ENCODE measurements at places on chromosomes 7 and 10. TPM values are rescaled to one million over a fixed set of nuclear protein-coding genes. Genes with fewer than 3 reads are reported as not detected.

GRCh38 chr7:29809533-29810155 is 3.3 kb downstream of the WIPF3 start:
- no peaks in the 10 kb centered on the region for H3K36me3 ChIP-seq
- H3K27ac ChIP-seq = no peak overlapping the region
- H3K27me3 ChIP-seq = peaks cover 18% of the 10 kb centered on the region
- peaks cover 3% of the 10 kb centered on the region for H3K4me1 ChIP-seq

- DNase-seq = no peak
- H3K36me3 ChIP-seq = no peaks in the 10 kb centered on the region
- H3K4me3 ChIP-seq = no peak overlapping the region
- peaks cover 98% of the 10 kb centered on the region for H3K27me3 ChIP-seq
- H3K4me1 ChIP-seq = peaks cover 6% of the 10 kb centered on the region
These were observed 7.1 kb upstream of the EMX2 start for GRCh38 chr10:117535298-117536071.

DNA sequence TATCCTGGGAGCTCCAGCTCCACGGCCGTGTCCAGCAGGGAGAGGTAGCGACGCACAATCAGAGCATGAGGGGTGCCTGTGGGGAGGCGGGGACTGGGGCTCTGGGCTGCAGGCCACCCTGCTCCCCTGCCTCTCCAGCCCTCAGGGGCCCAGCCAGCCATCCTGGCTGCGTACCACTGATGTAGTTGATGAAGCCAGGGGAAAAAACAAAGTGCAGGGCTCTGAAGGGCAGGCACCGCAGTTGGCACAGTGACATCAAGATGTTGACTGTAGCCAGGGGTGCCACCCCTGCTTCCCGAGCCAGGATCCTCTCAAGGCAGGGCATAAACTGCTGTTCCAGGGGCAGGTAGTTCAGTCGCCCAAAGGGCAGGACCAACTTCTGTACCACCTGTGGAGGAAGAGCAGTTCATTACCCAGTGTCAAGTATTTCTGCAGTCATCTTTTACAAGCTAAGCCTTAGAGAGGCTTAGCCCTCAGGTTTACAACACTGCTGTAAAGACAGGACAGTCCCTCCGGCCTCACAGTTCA is 2.8 kb downstream of the FASTK start:
- no peak for DNase-seq
- no peak overlapping the region for H3K27ac ChIP-seq
- peaks cover 13% of the 10 kb centered on the region for H3K36me3 ChIP-seq
- no peak overlapping the region for H3K4me3 ChIP-seq
- no peaks in the 10 kb centered on the region for H3K27me3 ChIP-seq

- no peaks in the 10 kb centered on the region for H3K27me3 ChIP-seq
- no peaks in the 10 kb centered on the region for H3K36me3 ChIP-seq
- H3K4me1 ChIP-seq = no peaks in the 10 kb centered on the region
- no peak for DNase-seq
- no peak overlapping the region for H3K4me3 ChIP-seq
These were observed 38.9 kb downstream of the MKI67 start for GRCh38 chr10:128087146-128087883.

GRCh38 chr10:116798859-116799258 is 50.4 kb upstream of the ENO4 start:
- H3K36me3 ChIP-seq = no peaks in the 10 kb centered on the region
- H3K27me3 ChIP-seq = no peaks in the 10 kb centered on the region
- no peak overlapping the region for H3K27ac ChIP-seq
- H3K4me3 ChIP-seq = no peak overlapping the region

GRCh38 chr7:132999845-133000244 is 82.0 kb downstream of the CHCHD3 start:
- H3K27ac ChIP-seq = no peak overlapping the region
- no peaks in the 10 kb centered on the region for H3K4me1 ChIP-seq
- no peaks in the 10 kb centered on the region for H3K27me3 ChIP-seq
- no peak overlapping the region for H3K4me3 ChIP-seq

DNA sequence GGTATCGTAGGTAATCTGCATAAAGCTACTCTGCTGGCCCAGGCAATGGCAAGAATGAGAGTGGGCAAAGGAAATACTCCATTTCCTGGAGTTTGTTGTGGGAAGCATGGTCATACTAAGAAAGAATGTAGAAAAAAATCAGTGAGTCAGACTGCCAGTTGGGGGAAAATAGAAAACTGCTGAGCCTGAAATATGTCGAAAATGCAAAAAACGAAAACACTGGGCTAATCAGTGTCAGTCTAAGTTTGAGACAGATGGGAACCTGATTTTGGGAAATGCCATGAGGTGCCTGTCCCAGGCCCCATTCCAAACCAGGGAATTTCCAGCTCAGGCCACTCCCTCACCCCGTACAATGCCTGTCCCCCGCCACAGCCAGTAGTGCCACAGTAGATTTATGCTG is 150.0 kb downstream of the ZNF33B start:
- no peak overlapping the region for H3K4me3 ChIP-seq
- H3K27me3 ChIP-seq = no peaks in the 10 kb centered on the region
- no peak for DNase-seq
- H3K4me1 ChIP-seq = no peaks in the 10 kb centered on the region

- peak; percentile 50 for DNase-seq
- no peak overlapping the region for H3K27ac ChIP-seq
- H3K4me1 ChIP-seq = no peaks in the 10 kb centered on the region
- no peaks in the 10 kb centered on the region for H3K36me3 ChIP-seq
These were observed 6.8 kb upstream of the ASB15 start for GRCh38 chr7:123594813-123595241.

- DNase-seq = no peak
- H3K4me1 ChIP-seq = no peaks in the 10 kb centered on the region
- H3K4me3 ChIP-seq = no peak overlapping the region
- no peak overlapping the region for H3K27ac ChIP-seq
These were observed 33.8 kb upstream of the SFMBT2 start for GRCh38 chr10:7444551-7445121.

DNA sequence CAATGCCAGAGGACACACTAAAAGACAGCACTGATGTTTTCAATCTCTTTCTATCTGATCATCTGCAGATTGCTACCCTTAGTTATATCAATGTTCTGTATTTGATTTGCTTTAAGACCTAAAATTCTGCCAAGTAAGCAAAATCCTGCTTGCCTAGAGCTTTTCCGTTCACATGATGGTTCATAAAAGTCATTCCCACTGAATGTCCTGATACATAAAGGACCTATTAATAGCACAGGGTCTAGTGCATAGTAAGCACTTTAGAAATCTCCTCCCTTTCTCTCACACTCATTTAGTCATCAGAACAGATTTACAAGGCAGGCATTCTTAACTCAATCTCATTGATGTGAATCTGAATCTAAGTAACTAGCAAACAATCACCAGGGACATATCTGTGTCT is 68.8 kb downstream of the PCGF5 start:
- H3K27me3 ChIP-seq = no peaks in the 10 kb centered on the region
- no peak overlapping the region for H3K27ac ChIP-seq
- no peaks in the 10 kb centered on the region for H3K4me1 ChIP-seq
- H3K36me3 ChIP-seq = no peaks in the 10 kb centered on the region
- no peak overlapping the region for H3K4me3 ChIP-seq

DNA sequence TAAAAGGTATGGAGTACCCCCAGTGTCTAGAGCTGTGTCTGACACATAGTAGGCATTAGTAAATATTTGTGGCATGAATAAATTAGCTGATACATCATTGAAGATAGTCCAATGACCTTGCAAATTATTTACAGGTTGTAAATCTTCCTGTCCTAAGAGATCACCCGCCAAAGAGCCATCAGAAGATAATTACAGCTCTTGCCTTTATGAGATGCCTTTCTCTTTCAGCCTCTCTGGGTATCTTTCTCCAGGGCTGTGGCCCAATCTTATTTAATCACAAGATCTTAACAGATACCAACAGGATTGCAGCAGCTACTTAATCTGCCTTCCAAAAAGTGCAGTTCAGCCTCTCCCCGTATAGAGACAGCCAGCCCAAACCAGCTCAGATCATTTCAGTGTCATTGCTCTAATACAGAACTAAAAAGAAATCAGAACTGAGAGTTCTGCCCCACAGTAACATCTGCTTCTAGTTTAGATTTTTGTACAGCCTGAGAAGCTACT is 41.5 kb downstream of the MYOF start:
- H3K27me3 ChIP-seq = no peaks in the 10 kb centered on the region
- H3K36me3 ChIP-seq = no peaks in the 10 kb centered on the region
- H3K4me3 ChIP-seq = no peak overlapping the region
- peaks cover 7% of the 10 kb centered on the region for H3K4me1 ChIP-seq
- DNase-seq = no peak

GRCh38 chr7:27183682-27184336 is 1.2 kb downstream of the HOXA11 start:
- H3K4me1 ChIP-seq = peaks cover 20% of the 10 kb centered on the region
- peak overlapping the region; percentile 50 for H3K4me3 ChIP-seq
- H3K36me3 ChIP-seq = no peaks in the 10 kb centered on the region
- no peak for DNase-seq
- peak overlapping the region; percentile 94 for H3K27ac ChIP-seq
- peaks cover 5% of the 10 kb centered on the region for H3K27me3 ChIP-seq

DNA sequence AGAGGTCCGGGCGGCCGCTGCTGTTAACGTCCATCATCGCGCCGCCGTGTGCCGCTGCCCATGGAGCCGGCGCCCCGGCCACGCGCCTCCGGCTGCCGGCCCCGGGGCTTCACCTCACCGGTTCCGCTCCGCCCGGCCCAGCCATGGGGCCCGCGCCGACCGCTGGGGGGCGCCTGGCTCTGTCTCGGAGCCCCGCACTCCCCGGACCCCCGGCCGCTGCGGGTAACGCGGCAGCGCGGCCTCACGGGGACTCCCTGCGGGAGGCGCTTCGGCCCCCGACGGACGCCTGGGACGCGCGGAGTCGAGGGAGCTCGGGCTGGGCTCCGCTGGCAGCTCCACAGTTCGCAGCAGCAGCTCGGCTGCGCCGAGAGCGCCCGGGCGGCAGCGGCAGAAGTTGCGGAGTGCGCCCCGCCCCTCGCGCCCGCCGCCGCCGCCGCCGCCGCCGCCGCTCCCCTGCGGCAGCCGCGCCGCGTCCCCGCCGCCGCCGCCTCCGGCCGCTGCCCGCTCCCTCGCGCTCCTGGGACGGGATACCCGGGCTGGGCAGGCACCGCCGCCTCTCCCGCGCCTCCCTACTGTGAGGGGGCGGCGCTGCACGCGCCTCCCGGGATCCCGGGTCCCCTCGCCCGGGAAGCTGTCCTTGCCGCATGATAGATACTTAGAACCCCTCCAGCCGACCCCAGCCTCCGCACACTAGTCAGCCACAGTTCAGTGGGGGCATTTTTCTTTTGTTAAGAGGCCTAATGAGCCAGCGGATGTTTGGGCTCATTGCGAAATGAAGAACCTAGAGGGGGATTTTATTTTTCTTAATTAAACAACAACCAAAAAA is at the start of gene HTR7:
TSS of gene HTR7 (minus strand) at position 405 of the 826 bp plus-strand sequence. CDS start at position 37, 368 bp downstream.
- peak within 1 kb of the TSS; percentile 67 for H3K4me3 ChIP-seq
- H3K27ac ChIP-seq = peak within 1 kb of the TSS; percentile 29
- peaks cover 36% of the 10 kb centered on the region for H3K27me3 ChIP-seq
- peak; percentile 52 for DNase-seq

- no peak for DNase-seq
- no peaks in the 10 kb centered on the region for H3K36me3 ChIP-seq
- H3K4me3 ChIP-seq = no peak overlapping the region
- H3K4me1 ChIP-seq = no peaks in the 10 kb centered on the region
These were observed 136.9 kb upstream of the PRSS1 start for GRCh38 chr7:142612237-142612881.

DNA sequence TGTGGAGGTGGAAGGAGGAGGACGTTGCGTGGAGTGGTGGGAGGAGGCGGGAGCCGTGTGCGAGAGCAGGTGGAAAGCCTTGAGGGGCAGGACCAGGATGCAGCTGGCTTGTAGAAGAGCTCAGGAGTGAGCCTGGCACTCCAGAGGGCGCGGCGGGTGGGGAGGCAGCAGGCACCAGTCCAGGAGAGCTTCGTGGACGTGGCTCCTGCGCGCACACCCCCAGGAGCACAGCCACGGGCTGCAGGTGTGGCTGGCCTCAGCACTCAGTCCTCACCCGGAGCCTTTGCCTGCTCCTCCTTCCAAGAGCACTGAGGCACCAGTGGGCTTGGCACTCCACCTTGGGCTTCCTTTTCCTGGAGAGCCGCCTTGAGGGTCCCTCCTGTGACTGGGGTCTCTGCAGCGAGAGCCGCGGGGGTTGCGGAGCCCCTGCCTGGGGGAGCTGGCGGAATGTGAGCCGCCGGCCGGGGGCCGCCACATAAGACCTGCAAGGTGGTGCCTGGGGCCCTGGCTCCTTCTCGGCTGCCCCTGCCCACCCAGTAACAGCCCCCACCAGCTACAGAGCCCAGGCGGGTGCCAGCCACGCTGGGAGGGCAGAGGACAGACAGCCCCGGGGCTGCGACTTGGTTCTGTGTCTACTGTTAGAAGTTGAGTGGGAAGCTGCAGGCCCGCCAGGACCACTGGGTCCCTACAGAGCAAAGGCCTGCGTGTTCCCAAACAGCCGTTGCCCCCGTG is 11.1 kb downstream of the MAFK start:
- H3K4me3 ChIP-seq = no peak overlapping the region
- peaks cover 18% of the 10 kb centered on the region for H3K36me3 ChIP-seq
- peaks cover 8% of the 10 kb centered on the region for H3K4me1 ChIP-seq
- no peaks in the 10 kb centered on the region for H3K27me3 ChIP-seq
- DNase-seq = no peak

- no peaks in the 10 kb centered on the region for H3K36me3 ChIP-seq
- H3K27me3 ChIP-seq = no peaks in the 10 kb centered on the region
- DNase-seq = no peak
- H3K4me1 ChIP-seq = no peaks in the 10 kb centered on the region
- H3K27ac ChIP-seq = no peak overlapping the region
- no peak overlapping the region for H3K4me3 ChIP-seq
These were observed 7.0 kb upstream of the GBX1 start for GRCh38 chr7:151174246-151175046.

DNA sequence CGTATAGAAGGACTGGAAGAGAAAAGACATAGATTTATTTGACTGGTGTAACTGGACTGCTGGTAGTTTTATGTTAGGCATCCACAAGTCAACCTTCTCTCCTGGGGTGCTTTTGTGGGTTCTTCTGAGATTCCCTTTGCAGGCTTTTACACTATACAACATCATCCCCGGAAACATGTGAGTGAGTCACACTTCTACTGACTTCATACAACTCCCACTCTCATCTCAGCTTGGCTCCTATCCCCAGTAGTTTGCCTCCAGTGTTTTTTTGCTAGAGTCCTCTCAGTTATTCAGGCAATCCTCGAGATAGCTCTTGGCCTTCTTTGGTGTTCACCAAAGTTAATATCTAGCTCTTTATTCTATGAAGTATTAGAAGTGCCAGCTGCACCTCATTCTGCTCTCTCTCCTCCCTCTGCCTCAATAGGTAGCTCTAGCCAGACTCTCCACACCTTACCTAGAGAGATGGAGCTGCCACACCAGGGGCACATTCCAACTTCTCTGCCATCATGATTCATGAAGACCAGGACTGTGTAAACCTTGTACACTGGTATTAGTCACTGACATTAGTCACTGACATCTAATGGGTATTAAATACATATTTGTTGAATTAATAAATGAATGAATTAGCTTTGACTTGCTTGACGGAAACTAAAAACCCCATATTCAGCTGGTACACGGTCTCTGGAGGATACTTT is 281.9 kb downstream of the PPP1R3A start:
- H3K36me3 ChIP-seq = no peaks in the 10 kb centered on the region
- DNase-seq = no peak
- no peak overlapping the region for H3K4me3 ChIP-seq
- no peaks in the 10 kb centered on the region for H3K27me3 ChIP-seq
- no peak overlapping the region for H3K27ac ChIP-seq

Gene PGAM2
- 0.29 TPM for total RNA-seq

Gene KNDC1
- 0.32 TPM for total RNA-seq

Gene TDRD1
- 0.05 TPM for total RNA-seq

Gene CRPPA
- 2.4 TPM for total RNA-seq

Gene EGR2
- 8.2 TPM for total RNA-seq

Gene CALHM3
- not detected for total RNA-seq

Data from colonic mucosa (tissue), 4 donors.